Activated CD4-positive, alpha-beta T cell treated with anti-CD3 and anti-CD28 coated beads, Interleukin-2, amount 50 U/mL, for 1 hour (primary cell): ENCODE measurements at places on chromosomes 4 and X.

GRCh38 chr4:174707051-174707676 lies 121.9 kb downstream of the GLRA3 start:
- DNase-seq: no peak

DNA sequence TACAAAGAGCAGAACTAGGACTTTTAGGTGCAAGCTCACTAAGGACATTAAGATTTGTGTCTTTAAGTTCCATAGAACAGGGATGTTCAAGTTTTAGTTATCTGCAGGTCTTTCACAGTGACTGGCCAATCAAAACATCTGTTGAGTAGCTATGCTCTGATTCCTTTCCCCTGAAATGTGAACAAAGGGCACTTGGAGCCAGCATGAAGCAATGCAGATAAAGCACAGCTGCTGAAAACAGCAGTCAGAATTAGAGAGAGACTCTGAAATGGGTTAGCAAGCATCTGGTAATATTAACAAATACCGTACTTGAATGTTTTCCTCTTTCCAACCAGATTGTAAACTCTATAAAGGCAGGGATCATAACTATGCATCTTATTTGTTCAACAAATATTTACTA lies 276.9 kb downstream of the RAB28 start:
- DNase-seq: no peak

- no peak for DNase-seq
Measured at GRCh38 chrX:38664285-38664684, 102.9 kb downstream of the TSPAN7 start.

DNA sequence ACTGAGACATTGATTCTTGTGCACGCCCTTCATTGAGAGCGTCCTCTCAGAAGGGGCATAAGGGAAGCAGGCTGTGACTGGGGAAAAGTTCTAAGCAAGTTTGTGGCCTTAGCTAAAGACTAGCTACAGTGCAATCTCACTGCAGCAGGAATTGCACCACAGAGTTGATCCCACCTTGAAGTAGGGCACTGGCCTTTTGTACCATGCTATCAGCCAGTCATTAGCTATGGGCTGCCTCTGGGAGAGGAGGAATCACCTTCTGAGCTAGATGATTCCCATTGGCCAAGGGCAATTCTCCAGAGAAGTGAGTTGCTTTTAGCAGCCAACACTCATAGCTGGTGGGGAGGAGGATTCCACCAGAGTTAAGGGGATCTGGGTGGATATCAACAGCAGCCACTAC lies 142.6 kb upstream of the SCML1 start:
- DNase-seq: no peak

DNA sequence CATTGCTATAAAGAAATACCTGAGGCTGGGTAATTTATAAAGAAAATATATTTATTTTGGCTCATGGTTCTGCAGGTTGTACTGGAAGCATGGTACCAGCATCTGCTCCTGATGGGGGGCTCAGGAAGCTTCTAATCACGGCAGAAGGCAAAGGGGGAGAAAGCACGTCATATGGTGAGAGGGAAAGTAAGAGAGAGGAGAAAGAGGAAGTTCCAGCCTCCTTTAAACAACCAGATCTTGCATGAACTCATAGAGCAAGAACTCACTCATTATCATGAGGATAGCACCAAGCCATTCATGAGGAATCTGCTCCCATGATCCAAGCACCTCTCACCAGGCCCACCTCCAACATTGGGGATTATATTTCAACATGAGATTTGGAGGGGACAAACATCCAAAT lies 125.0 kb upstream of the GRPR start:
- no peak for DNase-seq
